ENCODE measurements at places on chromosomes 1 and 21. TPM values are rescaled to one million over a fixed set of nuclear protein-coding genes. Genes with fewer than 3 reads are reported as not detected.

CNR2 gene
- 2.0 TPM for total RNA-seq

DNA sequence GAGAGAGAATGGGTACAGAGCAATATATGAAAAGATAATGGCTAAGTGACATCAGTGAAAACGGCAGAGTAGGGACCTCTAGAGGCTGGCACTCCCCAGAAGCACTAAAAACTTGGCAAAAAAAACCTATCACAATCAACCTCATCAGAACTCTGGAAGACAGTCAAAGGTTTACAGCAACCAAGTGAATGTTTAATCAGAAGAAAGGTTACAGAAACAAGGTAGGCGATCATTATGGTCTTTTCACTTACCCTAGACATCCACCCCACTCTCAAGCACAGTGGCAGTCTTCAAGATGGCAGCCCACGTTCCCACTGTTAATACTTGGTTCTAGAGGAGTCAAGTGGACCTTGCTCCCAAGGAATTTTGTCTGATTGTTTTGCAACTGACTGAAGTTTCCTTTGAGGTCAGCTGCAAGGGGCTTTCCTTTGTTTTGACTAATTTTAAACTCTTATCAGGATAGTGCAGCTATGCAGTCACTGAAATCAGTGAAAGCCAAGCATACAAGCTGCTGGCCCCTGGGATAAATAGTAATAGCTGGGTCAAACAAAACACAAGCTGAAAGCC is 7.2 kb downstream of the KIFAP3 start:
- DNase-seq, result no peak

OLFML3 gene
- total RNA-seq, result 0.45 TPM

GLIS1 gene
- total RNA-seq, result not detected

RHOU gene
- total RNA-seq, result 7.7 TPM

Data from activated naive CD8-positive, alpha-beta T cell treated with anti-CD3 and anti-CD28 coated beads, Interleukin-2, amount 10 ng/mL, durations not matched to agents 7 days and 5 days (primary cell).